ENCODE measurements at places on chromosomes 5 and 9.

DNA sequence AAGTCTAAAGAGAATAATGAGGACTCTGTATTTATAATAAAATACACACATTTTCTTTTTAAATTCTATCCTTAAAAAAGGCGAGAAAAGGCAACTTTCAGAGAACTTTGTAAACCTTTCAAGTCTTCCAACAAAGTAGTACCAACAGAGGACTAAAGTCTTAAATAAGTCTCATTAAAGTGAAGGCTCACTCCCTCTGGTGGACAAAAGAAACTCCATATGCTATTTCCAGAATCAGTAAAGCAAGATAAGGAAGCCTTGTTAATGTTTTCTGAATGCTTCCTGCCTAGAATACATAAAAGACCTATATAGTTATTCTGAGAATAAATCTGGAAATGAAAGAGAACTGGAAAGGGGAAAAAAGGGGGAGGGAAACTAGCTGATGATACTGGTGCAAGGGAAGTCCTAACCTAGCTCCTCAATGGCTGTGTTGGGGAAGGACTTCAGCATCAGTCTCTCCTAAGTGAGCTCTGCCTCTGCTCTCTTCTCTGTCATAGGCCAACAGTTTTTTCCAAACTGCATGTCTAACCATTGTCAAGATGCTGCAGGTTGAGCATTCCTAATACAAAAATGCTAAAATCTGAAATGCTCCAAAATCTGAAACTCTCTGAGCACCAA lies 7.2 kb downstream of the HMGCS1 start:
- DNase-seq = peak; percentile 45

DNA sequence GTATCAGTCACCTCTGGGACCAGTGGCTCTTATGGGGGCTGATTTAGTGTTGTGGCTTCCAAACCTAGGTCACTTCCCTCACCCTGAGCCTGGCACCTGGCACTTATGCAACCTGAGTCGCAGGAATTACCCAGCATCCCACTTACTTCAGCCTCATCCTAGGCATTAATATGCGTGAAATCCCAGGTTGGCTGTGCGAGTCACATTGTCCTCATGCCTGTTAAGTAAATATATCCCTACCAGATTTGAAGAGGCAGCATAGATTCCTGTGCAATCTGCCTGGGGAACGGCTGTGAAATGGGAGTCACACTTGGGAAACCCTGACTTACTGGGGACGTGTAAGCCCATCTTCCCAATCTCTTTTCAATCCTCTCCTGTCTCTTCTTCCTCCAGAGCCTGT lies 42.7 kb upstream of the AKNA start:
- no peak for DNase-seq

GRCh38 chr9:130846487-130847305 lies 11.6 kb downstream of the ABL1 start:
- DNase-seq = no peak

GRCh38 chr5:135578685-135579341 lies at the start of gene CXCL14:
Gene CXCL14, minus strand, starts transcription at chr5:135578991. Its CDS starts 213 bp downstream, at chr5:135578778.
- no peak for DNase-seq

- no peak for DNase-seq
Measured at GRCh38 chr9:85602742-85603141, 139.0 kb downstream of the AGTPBP1 start.

DNA sequence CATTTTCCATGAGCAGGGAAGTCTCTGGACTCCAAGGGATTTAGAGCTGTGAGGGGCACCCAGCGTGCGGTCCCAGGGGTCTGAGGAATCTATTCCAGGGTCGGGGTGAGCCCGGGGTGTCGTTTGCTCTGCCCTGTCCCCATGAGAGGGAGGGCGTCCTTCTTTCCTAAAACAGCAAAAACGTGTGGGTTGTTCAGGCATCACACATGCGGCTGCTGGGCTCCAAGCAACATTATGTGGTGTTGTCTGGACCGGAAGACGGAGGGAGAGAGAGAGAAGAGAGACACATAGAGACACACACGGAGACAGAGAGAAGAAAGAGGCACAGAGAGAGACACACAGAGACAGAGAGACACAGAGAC lies 42.7 kb upstream of the COL5A1 start:
- no peak for DNase-seq

All from central memory CD4-positive, alpha-beta T cell (primary cell).